ENCODE measurements at places on chromosomes 1 and 21.

GRCh38 chr1:67312615-67313014 lies 4.9 kb downstream of the IL12RB2 start:
- H3K27me3 ChIP-seq: no peaks in the 10 kb centered on the region
- peaks cover 29% of the 10 kb centered on the region for H3K4me1 ChIP-seq
- H3K27ac ChIP-seq: peak overlapping the region; percentile 29
- no peak overlapping the region for H3K4me3 ChIP-seq
- no peaks in the 10 kb centered on the region for H3K36me3 ChIP-seq

DNA sequence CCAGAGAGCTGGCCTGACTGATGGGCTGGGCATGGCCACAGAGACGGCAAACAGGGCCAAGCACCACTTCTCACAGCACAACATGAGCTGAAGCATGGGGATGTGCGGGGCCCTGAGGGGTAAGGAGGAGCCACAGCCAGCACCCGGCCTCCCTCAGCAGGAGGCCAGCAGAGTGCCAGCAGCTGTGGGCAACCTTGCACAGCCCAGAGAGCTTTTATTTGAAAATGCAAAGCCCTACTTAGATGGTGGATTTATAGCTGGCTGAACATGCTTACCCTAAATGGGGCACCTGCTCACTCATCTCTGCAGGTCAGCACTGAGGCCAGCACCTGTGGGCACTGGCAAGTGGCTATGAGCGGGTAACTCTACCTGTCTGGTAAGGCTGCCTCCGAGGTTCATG lies 44.1 kb downstream of the SLC66A1 start:
- H3K4me3 ChIP-seq: no peak overlapping the region
- no peaks in the 10 kb centered on the region for H3K36me3 ChIP-seq
- H3K27ac ChIP-seq: no peak overlapping the region
- DNase-seq: no peak

DNA sequence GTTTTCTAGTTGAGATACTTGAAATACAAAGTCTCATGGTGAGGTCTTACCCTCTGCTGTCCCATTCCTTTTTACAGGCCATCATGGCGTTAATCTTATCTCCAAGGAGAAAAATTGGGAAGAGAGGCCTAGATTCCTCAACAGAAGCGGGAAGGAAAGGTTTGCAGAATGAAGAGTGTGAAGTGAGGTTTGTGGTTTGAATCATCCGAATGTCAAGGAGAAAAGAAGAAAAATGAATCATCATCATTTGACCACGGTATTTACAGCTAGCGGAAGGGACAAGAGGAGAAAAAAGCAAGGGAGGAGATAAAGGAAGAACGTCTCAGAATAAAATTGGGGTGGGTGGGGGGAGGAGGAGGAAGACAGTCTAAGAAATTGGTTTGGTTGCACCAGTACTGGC lies 935 bp upstream of the COG2 start:
- H3K4me3 ChIP-seq: no peak overlapping the region
- no peak for DNase-seq
- H3K4me1 ChIP-seq: peaks cover 21% of the 10 kb centered on the region
- no peak overlapping the region for H3K27ac ChIP-seq
- H3K27me3 ChIP-seq: no peaks in the 10 kb centered on the region
- no peaks in the 10 kb centered on the region for H3K36me3 ChIP-seq

- no peak overlapping the region for H3K4me3 ChIP-seq
- H3K27ac ChIP-seq: no peak overlapping the region
- no peaks in the 10 kb centered on the region for H3K36me3 ChIP-seq
- no peaks in the 10 kb centered on the region for H3K4me1 ChIP-seq
Observed at GRCh38 chr1:200880212-200880611, 7.4 kb downstream of the GPR25 start.

GRCh38 chr1:176998183-176998795 lies 166.2 kb downstream of the ASTN1 start:
- no peak overlapping the region for H3K4me3 ChIP-seq
- H3K4me1 ChIP-seq: no peaks in the 10 kb centered on the region
- no peaks in the 10 kb centered on the region for H3K27me3 ChIP-seq
- no peaks in the 10 kb centered on the region for H3K36me3 ChIP-seq

- H3K27me3 ChIP-seq: no peaks in the 10 kb centered on the region
- H3K27ac ChIP-seq: no peak overlapping the region
- H3K4me3 ChIP-seq: no peak overlapping the region
- DNase-seq: no peak
- H3K4me1 ChIP-seq: no peaks in the 10 kb centered on the region
Observed at GRCh38 chr1:217063172-217063908, 340.1 kb upstream of the ESRRG start.

DNA sequence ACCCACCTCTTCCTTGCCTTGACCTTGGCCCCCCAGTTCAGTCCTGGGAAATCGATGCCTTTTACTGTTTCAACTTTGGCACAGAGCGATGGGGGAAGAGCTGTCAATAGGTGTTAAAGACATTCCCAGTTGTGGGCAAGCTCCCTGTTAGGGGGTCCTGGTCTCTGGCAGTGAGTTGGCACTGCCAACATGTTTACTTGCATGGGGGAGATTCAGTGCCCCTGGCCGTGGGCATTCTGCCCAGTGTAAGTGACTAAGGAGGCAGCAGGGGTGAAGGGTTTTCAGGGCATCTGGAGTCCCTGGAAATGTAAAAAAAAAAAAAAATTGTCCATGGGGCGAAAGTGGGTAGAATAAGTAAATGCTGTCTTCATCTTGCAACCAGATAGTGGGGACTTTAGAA lies 407.0 kb downstream of the PTPRU start:
- no peaks in the 10 kb centered on the region for H3K27me3 ChIP-seq
- no peak overlapping the region for H3K27ac ChIP-seq
- no peak for DNase-seq
- H3K4me1 ChIP-seq: no peaks in the 10 kb centered on the region
- no peak overlapping the region for H3K4me3 ChIP-seq

DNA sequence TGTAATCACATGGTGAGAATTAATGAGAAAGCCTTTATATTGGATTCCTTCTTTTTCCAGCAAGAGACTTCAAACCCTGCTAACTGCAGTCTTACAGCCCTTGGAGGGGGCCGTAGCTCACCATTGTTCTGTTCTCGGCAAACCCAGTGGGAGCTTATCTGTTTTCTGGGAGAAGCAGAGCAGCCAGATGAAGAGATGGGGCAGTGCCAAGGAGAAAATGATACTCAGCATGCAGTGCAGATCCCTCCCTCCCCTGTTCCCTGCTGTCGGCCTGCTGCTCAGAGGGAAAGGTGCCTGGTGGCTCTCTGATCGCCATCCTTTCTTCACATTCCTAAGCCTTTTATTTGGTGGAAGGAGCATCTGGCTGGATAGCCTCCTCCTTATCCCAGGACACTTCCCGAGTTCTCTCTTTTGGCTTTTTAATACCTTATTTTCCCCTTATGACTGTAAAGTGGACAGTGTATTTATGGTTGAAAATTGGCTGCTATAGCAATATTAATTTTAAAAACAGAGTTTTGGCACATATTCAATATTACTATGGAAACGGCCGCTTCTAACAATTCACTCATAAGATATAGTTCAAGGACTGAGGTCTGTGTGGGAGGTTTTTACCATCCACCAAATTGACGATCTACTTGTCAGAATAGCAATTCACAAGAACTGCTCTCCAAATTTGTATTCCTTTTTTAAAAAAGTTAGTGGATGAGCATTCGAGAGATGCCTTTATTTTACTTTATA lies 203.4 kb downstream of the CRB1 start:
- DNase-seq: no peak
- H3K4me1 ChIP-seq: no peaks in the 10 kb centered on the region
- no peaks in the 10 kb centered on the region for H3K27me3 ChIP-seq
- H3K27ac ChIP-seq: no peak overlapping the region
- H3K4me3 ChIP-seq: no peak overlapping the region
- no peaks in the 10 kb centered on the region for H3K36me3 ChIP-seq

DNA sequence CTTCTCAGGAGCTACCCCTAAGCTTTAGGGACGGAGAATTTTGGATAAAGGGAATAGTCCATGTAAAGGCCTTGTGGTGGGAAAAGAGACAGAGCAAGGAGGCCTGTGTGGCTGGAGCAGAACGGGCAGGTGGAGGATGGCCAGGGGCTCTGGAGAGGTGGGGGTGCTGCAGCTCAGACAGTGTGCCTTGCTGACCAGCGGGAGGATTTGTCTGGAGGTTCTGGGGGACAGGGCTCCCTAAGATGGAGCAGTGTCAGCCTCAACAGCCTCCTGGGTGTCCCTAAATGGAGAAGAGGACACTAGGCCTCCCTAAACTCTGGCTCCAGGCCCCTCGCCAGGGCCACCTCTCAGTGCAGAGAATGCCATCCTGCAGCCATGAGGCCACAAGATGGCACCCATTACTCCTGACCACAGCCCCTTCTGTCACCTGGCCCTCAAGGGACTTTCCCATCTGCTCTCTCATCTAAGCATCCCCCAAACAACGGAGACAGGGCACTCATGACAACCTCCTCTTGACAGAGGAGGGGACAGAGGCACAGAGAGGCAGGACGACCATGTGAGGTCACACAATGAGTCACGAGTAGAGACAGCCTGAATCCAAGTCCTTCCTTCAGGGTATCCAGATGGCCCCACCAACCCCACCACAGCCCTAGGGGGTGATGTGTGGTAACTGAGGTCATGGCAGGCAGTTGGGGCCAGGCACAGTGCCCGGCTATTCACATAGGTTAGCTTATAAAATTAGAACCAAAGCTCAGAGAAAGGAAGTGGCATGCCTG lies 94.7 kb downstream of the DMRTB1 start:
- no peak for DNase-seq
- H3K36me3 ChIP-seq: no peaks in the 10 kb centered on the region
- no peaks in the 10 kb centered on the region for H3K27me3 ChIP-seq

DNA sequence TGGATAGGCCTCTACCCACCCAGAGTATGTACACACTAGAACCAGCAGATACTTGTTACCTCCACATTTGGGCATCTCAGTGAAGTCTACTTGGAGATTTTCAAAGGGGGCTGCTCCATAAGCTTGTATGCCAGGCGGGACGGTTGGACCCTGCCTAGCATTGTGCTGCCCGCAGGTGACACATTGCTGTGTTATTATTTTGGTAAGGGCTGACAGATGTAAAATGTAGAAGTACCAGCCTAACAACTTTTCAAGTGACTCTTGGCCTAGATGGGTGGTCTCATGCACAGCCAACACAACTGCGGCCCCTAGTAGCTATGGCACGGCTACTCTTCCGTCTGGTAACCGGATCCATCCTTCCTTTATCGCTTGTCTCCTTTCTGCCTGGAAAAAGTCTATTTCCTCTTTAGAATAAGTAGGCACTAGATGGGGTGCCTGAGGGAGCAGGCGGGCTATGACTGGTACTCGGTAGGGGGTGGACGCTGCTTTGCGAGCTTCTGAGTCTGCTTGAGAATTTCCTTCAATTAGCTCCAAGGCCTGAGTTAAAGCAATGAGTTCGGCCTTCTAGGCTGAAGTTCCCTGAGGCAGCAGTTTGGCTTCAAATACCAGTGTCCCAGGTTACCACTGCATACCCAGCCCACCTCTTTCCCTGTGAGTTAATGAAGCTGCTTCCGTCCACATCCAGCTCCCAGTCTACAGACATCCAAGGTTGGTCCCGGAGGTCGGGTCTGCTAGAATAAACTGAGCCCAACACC lies 405.3 kb downstream of the TGFB2 start:
- no peak overlapping the region for H3K27ac ChIP-seq
- no peaks in the 10 kb centered on the region for H3K27me3 ChIP-seq
- no peak for DNase-seq
- H3K36me3 ChIP-seq: no peaks in the 10 kb centered on the region
- no peak overlapping the region for H3K4me3 ChIP-seq

DNA sequence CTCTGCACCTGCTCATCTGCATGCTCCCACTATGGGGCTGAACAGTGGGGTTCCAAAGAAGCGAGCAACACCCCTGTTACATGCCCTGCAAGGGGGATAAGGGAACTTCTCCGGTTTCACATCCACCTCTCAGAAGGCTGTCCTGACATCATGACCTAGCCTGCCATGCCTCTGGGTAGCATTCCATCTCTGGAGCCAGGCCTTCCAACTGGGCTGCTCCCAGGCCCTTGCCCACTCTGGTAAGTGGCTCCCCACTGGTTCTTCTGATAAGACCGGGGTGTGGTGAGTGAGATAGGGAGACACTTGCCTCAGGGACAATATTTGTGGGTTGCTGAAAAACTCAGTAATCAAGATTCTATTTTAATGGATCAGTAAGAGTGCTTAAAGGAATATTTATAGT lies 57.8 kb downstream of the KCNJ15 start:
- no peak for DNase-seq
- no peaks in the 10 kb centered on the region for H3K27me3 ChIP-seq
- H3K36me3 ChIP-seq: no peaks in the 10 kb centered on the region
- no peak overlapping the region for H3K27ac ChIP-seq

DNA sequence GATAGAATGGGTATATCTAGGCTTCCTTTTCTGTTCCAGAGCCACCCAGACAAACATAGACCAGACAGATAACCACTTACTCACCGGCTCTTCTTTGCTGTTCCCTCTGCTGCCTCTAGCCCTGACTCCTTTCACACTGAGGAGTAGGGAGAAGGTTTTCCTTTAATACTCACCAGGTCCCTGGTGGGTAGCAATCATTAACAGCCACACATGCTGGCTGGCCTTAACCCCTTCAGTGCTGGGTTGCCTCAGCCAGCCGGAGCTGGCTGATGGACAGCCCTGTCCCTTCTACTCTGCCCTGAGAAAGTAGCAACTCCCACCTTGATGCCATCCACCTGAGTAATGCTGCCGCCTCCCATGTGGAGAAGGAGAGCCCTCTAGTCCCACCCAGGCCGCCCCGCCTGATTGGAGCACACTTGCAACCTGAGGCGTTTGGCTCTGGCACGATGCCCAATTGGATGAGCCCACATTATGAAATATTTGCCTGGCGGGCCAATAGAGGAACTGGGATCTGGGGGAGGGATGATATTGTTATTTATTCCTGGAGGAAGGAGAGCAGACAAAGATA lies 71.6 kb downstream of the PLEKHA6 start:
- peak overlapping the region; percentile 66 for H3K27ac ChIP-seq
- H3K36me3 ChIP-seq: no peaks in the 10 kb centered on the region
- H3K4me3 ChIP-seq: no peak overlapping the region
- H3K4me1 ChIP-seq: peaks cover 7% of the 10 kb centered on the region
- no peaks in the 10 kb centered on the region for H3K27me3 ChIP-seq

GRCh38 chr1:244069326-244069898 lies 18.3 kb downstream of the ZBTB18 start:
- H3K27me3 ChIP-seq: no peaks in the 10 kb centered on the region
- no peak overlapping the region for H3K27ac ChIP-seq
- no peak for DNase-seq
- no peak overlapping the region for H3K4me3 ChIP-seq

- no peak overlapping the region for H3K4me3 ChIP-seq
- H3K27me3 ChIP-seq: peaks cover 8% of the 10 kb centered on the region
- H3K36me3 ChIP-seq: no peaks in the 10 kb centered on the region
Observed at GRCh38 chr21:41611966-41612606, 104.1 kb upstream of the TMPRSS2 start.

- H3K27ac ChIP-seq: no peak overlapping the region
- H3K36me3 ChIP-seq: no peaks in the 10 kb centered on the region
- H3K4me1 ChIP-seq: no peaks in the 10 kb centered on the region
- H3K4me3 ChIP-seq: no peak overlapping the region
Observed at GRCh38 chr1:117250061-117250606, 39.4 kb upstream of the VTCN1 start.
